Right lobe of liver (tissue), 6 donors: ENCODE measurements at places on chromosomes 11 and 22. TPM values are rescaled to one million over a fixed set of nuclear protein-coding genes. Genes with fewer than 3 reads are reported as not detected.

DNA sequence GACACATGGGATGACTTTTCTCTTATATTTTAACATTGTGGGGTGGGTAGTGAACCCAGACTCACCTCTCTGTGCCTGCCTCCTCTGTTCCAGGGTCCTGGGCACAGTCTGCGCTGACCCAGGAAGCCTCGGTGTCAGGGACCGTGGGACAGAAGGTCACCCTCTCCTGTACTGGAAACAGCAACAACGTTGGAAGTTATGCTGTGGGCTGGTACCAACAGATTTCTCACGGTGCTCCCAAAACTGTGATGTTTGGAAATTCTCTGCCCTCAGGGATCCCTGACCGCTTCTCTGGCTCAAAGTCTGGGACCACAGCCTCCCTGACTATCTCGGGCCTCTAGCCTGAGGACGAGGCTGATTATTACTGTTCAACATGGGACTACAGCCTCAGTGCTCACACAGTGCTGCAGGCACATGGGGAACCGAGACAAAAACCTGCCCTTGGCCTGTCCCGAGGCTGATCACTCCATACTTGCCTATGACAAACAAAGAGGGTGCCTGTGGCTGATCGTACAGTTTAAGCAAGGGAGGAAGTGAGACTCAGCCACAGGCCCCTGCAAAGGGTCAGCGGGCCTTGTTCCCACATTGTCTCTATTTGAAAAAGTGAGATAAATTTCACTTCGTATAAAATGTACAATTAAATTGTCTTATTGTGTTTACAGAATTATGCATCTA is 43.7 kb upstream of the TOP3B start:
- DNase-seq: no peak

DNA sequence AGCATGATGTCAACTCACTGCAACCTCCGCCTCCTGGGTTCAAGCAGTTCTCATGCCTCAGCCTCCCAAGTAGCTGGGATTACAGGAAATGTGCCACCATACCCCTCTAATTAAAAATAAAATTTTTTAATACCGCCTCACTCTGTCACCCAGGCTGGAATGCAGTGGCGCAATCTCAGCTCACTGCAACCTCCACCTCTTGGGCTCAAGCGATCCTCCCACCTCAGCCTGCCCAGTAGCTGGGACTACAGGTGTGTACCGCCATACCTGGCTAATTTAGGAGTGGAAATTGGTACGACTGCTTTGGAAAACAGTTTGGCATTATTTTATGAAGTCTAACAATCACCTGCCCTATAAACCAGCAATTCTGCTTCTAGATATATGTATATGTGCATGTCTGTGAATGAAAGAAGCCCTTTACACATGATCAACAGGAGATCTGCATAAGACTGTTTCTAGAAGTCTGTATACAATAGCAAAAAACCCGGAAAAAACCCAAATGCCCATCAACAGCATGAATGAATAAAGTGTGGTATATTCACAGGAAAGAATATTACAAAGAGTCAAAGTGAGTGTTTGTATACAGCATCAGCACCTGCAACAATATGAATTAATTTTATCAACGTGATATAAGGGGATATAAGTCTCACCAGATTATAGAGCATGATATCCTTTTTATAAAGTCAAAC is 16.0 kb downstream of the SLC35F2 start:
- no peak for DNase-seq

GRCh38 chr11:114239753-114240161 is 56.4 kb upstream of the NNMT start:
- no peak for DNase-seq

DNA sequence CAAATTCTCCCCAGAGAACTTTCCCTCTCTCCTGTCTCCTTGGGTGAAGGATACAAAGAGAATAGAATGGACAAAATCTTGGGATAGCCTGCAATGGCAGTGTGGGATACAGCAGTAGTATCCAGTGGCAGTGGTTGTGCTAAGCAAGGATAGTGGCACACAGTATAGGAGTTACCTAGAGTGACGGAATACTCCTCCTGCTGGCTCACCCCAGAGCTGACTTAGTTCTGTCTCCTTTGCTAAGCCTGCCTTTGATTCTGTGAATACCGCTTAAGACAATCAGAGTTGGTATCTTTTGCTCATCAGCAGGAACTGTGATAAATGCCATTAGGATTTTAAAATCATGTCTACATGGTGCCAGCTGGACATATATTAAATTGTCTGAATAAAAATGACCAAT is 404.3 kb downstream of the JRKL start:
- no peak for DNase-seq

The PKP3 gene
- not detected for total RNA-seq
